ENCODE measurements at places on chromosomes 12 and 14.

GRCh38 chr14:54922598-54922997 is 20.0 kb upstream of the GCH1 start:
- no peak for DNase-seq

DNA sequence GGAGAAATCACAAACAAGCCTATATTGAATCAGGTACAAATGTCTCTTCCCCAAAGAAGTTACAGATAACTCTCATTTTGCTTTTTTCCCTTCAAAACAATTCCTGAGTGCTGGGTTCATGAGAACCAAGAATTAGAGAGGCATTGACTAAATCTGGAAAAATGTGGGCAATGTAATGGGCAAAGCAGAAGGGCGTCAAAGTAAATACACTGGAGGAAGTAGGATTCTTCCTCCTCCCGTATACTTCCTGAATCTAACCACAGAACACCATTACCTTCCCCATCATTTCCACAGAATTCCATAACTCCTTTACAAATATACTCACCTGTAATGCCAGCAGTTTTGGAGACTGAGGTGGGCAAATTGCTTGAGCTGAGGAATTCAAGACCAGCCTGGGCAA is 3.0 kb upstream of the RBMS2 start:
- no peak for DNase-seq

- DNase-seq = no peak
Observed at GRCh38 chr12:27096420-27096819, 14.0 kb upstream of the C12orf71 start.

GRCh38 chr14:49893309-49894213 is 679 bp downstream of the ARF6 start:
- peak; percentile 75 for DNase-seq

DNA sequence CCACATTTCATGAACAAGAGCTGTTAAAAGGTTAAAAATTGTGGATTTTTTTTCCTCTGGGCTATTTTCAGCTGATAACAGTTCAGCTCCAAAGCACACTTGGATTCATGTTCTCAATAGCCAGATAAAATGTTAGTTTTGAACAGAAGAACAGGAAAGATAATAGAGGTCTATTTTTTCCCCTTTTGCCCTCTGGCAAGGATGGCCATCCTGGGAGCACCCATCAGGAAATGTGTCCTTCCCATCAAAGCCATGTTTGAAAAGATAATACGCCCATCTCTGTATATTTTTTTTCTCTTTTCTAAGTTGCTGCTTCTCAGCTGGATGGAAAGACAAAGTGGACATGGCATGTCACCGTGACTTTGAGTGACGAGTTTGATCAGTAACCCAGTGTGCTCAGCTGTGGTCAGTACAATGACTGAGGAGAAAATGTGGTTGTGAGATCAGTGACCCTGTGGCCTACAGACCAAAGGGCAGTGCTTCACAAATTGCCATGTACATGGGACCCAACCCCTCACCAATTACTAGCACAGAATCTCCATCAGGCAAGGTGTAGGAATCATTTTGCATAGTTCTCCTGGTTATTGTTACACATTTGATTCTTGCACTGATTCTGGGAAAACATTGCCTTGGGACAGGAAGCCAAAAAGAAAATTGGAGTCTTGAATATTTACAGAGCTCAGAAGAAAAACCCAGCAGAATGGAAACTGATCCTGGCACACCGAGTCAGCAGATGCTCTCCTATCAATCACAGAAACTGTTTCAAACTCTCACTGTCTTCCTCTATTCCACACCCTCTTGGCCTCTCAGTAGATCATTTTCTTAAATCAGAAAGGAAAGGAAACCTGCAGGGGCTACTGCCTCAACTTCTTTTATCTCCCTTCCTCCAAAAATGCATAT is 64.3 kb downstream of the ANO6 start:
- no peak for DNase-seq

GRCh38 chr14:54617467-54617866 is 50.5 kb downstream of the SAMD4A start:
- no peak for DNase-seq

DNA sequence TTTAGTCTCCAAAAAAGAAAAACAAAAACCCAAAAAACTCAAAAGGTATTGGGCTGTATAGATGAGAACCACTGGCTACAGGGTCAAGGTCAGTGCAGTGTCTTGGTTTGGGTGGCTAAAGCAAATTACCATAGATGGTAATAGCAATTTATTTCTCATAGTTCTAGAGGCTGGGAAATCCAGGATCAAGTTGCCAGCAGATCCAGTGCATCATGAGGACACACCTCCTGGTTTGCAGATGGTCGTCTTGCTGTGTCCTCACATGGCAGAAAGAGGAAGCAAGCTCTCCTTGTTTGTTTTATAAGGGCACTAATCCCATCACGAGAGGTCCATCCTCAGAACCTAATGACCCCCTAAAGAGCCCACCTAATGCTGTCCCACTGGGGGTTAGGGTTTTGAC is 11.2 kb downstream of the COX14 start:
- no peak for DNase-seq

DNA sequence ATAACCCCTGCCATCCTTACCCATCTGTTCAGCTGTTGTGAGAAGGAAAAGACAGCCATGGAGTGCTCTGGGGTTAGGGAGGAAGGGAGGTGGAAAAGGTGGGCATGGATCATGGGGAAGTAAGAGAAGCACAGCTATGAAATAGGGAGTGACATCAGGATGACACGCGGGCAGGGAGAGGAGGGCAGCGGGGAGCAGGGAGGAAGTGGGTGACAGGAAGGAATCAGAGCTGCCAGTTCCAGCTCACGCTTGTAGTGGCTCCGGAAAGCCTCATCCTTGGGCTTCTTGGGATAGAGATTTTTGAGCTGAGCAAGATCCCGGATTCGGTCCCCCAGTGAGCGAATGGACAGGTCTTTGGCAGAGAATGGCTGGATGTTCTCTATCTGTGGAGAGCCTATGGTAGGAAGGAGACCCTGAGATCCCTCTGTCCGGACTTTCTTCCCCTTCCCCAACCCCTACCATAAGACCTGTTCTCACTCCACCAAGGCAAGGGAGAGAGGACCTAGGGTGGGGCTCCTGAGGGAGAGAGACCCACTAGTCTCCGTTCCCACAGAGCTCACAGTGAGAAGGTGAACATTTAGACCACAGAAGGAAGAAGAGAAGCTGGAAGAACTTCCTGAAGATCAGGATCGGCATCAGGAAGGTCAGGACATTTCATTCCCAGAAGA is 10.3 kb downstream of the NAB2 start:
- DNase-seq = no peak

DNA sequence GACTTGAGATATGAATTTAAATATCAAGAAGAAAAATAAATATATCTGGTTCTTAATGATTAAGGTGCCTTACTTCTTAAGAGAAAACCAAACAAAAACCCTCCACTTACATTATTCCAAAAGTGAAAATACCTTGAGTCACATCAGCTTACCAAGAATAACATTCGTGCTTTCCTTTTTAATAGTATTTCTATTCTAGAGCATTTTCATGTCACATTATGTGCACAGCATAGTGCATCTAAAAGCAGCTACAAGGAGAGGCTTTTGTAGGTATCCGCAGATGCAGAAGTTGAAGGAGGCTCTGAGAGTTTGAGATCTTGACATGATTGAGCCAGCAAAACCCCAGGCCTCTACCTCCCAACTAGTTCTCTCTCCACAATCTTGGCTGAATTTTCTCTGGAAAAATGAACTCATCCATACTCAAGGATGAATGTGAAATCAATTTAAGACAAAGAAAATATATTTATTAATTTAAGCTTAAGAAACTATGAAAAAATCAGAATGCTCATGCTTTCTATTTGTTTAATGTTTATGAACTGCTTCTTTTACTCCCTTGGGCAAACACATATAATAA is 275.0 kb downstream of the AKAP6 start:
- no peak for DNase-seq

DNA sequence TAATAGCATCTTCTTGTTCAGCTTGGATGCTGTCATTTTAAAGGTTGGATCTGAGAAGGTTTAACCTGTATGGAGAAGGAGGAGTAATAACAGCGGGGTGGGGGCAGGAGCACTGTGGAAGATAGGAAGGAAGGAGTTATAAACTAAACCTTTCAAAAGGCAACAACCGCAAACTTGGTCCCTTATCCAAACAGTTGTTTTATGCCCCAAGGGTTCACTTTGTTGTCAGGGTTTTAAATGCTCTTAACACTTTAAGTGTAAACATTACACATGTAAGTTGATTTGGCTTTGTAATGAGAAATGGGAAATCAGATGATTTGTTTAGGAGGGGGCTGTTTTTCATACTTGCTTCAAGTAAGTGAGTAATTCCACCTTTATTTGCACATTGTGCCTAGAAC is 3.0 kb downstream of the NPAS3 start:
- no peak for DNase-seq

- no peak for DNase-seq
Observed at GRCh38 chr12:72136792-72137191, 135.4 kb upstream of the TRHDE start.

- DNase-seq = no peak
Observed at GRCh38 chr14:45125754-45126153, 8.5 kb downstream of the FKBP3 start.

DNA sequence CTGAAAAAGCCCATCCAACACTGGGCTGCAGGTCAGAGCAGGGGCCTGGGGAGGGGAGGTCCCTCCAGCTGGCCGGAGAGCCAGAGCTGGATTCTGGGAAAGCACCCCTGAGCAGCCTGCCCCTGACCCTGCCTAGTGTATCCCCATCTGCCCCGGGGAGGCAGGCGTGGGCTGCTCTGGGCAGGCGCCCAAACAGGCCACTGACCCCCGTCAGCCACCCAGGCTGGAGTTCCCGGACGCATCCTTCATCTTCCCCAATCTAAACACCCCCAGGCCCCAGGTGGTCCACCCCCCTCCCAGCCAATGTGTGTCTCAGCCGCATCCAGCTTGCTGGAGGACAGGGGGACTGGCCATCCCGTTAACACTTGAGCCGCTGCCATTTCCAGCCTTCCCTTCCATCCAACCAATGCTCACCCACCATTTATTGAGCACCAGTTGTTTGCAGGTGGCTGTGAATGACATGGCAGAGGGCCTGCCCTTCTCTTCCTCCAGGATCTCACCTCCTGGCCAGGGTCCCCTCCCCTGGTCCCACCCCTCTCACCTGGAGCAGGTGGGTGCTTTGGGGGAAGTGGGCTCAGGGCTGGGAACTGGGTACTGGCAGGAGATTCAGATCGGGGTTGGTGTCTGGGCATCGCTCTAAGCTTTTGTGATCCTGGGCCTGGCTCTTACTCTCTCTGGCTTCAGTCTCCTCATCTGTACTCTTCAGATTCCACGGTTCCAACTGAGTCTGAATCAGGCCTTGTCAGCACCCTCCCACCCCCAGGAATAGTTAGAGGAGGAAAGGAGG is 743 bp upstream of the DTX1 start:
- no peak for DNase-seq

DNA sequence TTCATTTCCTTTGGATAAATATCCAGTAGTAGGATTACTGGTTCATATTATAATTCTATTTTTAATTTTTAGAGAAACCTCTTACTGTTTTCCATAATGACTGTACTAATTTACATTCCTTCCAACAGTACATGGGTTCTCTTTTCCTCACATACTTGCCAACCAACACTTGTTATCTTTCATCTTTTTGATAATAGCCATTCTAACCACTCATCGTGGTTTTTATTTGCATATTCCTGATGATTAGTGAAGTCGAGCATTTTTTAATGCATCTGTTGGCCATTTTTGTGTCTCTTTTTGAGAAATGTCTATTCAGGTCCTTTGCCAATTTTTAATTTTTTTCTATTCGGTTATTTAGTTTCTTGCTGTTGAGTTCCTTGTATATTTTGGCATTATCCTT is 457.7 kb upstream of the PDE3A start:
- DNase-seq = no peak

GRCh38 chr12:1162081-1162760 is 171.2 kb downstream of the ERC1 start:
- DNase-seq = no peak

DNA sequence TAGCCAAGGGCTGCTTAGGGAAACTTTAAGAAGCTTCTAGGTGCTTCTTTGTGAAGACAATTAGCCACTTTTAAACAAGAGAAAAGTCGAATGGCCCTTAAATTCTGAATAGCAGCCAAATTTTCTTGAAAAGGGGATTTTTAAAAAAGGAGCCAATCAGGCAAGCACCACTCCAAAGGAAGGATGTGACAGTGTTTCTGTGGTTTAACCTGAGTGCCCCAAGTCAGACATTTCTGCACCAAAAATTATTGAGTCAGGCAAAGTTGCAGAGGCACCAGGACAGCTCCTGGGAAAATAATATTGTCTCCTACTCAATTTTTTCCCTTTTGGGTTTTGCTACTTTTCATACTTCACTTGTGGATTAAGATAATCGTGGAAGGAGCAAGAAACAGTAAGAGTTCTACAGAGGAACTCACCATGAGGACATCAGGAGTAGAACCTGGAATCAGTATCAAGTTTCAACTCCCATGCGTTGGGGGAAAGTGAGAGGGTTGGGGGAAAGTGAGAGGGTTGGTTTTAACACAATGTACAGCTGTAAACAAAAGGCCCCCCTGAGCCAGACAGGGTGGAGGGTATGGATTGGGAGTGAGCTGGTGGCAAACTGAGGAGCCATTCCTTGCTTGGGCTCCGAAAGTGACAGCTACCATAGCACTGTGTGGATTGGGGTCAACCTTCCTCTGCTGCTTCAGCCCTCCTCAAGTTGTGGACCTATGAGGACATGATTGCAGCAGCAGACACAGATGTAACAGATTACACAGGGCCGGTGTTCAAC is 90.8 kb downstream of the SLC38A1 start:
- DNase-seq = no peak

DNA sequence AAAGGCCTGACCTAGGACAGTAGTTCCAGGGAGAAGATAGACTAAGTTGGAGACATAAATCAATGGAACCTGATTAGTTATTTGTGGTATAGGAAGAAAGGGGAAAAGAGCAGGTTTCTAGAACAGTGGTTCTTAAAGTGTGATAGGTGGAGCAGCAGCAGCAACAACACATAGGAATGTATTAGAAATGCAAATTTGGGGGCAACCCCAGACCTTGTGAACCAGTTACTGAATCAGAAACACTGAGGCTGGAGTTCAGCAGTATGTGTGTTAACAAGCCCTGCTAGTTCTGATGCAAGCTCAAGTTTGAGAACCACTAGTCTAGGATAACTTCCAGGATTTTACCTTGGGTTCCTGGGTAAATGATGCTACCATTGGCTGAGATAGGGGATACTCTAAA is 308.7 kb downstream of the EMP1 start:
- no peak for DNase-seq

DNA sequence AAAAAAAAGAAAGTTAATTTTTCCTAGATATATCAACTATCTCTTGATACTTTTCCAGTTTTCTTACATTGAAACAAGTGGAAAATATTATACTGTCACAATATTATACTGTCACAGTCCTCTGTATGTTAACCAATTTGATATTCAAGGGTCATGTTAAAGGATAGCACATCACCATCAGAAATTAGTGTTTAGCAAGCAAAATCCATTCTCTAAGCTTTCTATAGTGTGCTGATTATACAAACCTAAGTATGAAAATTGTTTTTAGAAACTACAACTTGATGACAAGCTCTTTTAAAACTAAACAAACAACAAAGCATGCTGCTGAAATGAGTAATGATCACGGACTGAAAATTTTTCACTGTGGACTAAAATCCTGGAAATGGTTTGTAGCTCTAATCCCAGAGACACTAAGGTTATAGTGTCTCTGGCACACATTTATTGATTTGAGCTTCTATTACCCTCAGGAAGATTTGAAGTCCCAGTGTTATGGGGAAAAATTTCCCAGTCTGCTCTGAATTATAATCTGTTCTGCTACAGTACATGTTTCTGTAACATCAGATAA is 9.7 kb downstream of the SPTSSA start:
- DNase-seq = no peak
